Heart left ventricle (tissue), 16 donors: ENCODE measurements at places on chromosomes 2 and 18. TPM values are rescaled to one million over a fixed set of nuclear protein-coding genes. Genes with fewer than 3 reads are reported as not detected.

- DNase-seq = no peak
Observed at GRCh38 chr2:28488083-28488830, 7.6 kb upstream of the PLB1 start.

DNA sequence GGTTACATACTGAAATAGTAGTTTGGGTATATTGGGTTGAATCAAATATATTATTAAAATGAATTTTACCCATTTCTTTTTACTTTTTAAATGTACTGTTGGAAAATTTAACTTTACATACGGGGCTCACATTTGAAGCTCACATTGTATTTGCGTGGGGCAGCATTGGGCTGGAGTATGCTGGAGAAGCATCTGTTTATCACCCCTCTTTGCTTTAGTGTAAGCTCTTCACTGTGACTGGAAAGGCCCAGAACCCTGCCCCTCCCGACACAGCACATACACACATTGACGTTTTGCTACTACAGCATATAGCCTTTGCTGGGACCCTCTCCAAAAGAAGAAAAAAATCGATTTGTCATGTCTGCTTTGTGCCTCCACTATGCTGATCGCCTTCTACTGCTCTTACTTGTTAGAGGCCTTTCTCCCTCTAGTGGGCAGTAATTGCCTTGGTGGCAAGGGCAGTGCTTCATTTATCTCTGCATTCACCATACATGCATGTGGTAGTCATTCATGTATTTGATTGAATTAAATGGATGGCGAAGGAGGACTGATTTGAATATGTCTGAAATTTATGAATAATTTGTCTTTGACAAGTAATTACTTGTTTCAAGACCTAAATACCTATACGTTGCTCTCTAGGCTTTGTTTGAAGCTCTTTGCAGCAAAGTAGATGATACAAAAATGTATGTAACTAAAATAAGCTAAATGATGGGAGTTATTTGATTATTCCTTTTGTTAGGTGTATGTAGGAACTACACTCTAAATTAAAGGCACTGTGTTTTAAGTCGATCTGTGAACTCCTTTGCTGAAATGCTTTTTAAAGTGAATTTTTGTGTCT is 37.4 kb downstream of the VAPA start:
- no peak for DNase-seq

DNA sequence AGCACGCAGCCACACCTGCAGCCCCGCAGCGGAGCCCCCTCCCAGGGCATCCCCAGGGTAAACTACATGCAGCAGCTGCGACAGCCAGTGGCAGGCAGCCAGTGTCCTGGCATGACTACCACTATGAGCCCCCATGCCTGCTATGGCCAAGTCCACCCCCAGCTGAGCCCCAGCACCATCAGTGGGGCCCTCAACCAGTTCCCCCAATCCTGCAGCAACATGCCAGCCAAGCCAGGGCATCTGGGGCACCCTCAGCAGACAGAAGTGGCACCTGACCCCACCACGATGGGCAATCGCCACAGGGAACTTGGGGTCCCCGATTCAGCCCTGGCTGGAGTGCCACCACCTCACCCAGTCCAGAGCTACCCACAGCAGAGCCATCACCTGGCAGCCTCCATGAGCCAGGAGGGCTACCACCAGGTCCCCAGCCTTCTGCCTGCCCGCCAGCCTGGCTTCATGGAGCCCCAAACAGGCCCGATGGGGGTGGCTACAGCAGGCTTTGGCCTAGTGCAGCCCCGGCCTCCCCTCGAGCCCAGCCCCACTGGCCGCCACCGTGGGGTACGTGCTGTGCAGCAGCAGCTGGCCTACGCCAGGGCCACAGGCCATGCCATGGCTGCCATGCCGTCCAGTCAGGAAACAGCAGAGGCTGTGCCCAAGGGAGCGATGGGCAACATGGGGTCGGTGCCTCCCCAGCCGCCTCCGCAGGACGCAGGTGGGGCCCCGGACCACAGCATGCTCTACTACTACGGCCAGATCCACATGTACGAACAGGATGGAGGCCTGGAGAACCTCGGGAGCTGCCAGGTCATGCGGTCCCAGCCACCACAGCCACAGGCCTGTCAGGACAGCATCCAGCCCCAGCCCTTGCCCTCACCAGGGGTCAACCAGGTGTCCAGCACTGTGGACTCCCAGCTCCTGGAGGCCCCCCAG is 254.1 kb downstream of the GLI2 start:
- no peak for DNase-seq

Gene NGEF
- total RNA-seq = not detected

Gene CYRIA
- total RNA-seq = 2.6 TPM

Gene RAB6D
- 0.11 TPM for total RNA-seq

Gene REG1B
- not detected for total RNA-seq
